CD14-positive monocyte (primary cell): ENCODE measurements at places on chromosomes 3 and 15.
A peak's percentile ranks its signal among the peaks of the same experiment; 100 is the strongest.

GRCh38 chr3:53225181-53225580 lies 30.6 kb downstream of the TKT start:
- no peak for DNase-seq

GRCh38 chr3:179474480-179474879 lies 23.2 kb upstream of the GNB4 start:
- no peak for DNase-seq

DNA sequence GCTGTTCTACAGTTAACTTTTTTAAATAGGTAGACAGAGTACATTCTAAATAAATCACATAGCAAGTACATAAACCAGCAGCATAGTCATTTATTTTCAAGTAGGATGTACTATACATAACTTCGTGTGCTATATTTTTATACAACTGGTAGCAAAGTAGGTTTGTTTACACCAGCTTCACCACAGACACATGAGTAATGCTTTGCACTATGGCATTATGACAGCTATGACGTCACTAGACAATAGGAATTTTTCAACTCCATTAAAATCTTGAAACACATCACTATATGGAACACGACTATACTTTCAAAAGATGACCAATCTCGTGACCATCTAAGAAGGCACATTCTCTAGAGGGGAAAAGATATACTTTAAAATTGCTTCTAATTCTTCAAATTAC lies 3.5 kb downstream of the TEX55 start:
- no peak for DNase-seq

DNA sequence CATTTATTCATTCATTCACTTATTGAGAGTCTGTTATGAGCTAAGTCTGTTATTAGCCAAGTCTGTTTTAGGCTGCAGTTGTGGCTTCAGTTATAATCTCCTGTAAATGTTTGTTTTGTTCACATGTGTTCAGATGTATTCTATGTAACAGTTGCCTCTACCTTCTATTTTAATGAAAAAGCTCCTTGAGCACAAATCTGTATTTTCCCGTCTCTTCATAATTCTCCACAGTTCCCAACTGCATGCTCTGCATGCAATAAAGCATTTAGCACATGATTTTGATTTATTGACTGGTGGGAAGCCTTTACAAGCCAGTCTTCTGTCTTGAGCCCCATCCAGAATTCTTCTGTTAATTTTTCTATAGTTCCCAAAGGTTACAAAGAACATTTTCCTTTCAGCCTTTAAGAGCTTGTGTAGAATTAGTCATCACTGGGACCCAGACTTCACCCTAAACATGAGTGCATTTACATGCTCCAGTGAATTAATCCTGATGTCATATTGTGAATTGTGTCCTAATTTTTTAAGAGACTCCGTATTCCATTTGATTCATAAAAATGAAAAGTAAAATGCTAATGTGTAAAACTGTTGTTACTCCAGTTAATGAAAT lies 122.3 kb upstream of the NR2E3 start:
- no peak for DNase-seq

- no peak for DNase-seq
Observed at GRCh38 chr15:25237291-25237978, 201.4 kb downstream of the UBE3A start.

- no peak for DNase-seq
Observed at GRCh38 chr3:69072928-69073327, 7.2 kb downstream of the UBA3 start.

GRCh38 chr3:122727294-122727693 lies 46.7 kb downstream of the PARP14 start:
- peak; percentile 5 for DNase-seq

- no peak for DNase-seq
Observed at GRCh38 chr3:146033950-146034349, 127.0 kb downstream of the PLOD2 start.

DNA sequence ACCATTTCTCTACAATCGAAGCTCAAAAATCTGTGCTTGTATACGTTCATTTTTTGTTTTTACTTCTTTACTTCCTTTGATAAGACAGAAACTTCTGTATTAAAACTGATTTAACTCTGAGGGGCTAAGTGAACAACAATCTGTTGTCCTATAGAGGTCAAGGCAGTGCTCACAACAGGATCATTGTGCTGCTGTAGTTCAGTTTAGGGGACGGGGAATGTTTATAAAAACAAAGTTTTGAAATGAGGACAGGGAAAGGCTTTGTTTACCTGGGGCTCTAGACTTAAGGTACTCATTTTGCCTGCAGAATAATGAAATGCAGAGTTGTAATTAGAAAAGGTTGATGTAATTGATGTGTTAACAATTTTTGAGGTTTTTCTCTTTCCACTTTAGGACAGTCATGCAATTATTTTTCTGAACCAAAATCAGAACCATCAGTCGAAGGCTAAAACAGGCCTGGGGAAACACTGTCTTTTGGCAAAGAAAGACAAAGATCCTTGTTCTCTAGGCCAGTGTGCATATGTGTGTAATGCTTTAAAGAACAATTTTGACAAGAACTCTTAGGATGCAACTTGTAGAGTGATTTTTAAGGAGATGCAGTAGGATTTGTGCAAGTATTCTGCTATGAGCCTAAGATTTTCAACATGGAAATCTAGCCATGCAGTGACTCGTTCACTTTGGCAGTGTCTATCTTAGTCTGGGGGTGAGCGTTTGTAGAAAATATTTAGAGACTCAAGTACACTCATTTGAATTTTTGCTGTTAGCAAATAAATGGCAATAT lies 165.2 kb downstream of the PGPEP1L start:
- no peak for DNase-seq

DNA sequence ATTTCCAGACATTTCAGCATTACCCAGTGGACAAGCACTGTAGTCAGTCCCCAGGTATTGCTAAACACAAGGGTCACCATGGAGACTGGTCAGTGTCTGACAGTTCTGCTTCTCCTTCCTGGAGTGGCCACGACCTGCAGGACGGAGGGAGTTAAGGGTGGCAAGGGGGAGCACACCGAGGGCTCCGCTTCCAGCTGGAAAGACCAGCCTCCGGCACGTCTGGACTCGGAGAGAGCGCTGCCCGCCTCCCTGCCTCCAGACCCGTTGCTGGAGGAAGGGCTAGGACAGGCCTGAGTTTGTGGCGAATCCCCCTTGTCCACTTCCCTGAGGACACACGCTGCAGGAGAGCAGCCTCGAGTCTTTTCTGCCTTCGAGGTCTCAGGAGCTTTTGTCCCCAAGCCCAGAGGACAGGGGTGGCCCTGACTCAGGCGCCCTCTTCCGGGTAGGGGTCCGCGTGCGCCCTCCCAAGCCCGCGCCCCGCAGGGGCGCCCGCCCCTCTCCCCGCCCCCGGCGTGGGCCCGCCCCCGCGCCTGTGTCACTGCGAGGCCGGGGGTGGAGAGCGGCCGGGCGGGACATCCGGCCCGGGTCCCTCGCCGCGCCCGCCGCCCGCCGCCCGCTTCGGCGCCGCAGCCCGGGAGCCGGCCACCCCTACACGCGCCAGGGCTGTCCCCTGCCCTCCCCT lies at the start of gene CHST14:
CHST14 (plus strand) TSS at position 562 of the 682 bp plus-strand sequence. CDS start 230 bp downstream, outside the sequence.
- DNase-seq = peak; percentile 71

DNA sequence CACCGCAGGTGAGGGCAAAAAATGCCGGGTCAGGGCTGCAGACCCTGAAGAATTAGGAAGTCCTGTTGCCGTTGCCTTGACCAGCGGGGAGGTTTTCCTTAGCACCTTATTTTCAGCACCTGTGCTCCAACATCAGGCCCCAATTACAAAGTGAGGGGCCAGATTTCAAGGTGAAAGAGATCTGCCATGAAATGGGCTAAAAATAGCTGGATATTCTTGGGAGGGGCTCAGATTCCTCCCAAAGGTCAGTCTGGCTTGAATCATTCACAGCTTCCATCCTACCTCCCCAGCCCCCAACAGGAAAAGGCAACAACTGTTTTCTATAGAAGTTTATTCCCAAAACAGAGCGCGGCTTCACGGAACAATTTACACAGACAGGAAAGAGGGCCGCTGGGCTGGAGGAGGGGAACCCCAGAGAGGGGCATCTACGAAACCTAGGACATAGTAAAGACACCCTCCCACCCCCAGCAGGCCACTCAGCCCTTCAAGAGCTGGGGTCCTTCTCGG lies 941 bp upstream of the SLC26A6 start:
- peak; percentile 3 for DNase-seq

DNA sequence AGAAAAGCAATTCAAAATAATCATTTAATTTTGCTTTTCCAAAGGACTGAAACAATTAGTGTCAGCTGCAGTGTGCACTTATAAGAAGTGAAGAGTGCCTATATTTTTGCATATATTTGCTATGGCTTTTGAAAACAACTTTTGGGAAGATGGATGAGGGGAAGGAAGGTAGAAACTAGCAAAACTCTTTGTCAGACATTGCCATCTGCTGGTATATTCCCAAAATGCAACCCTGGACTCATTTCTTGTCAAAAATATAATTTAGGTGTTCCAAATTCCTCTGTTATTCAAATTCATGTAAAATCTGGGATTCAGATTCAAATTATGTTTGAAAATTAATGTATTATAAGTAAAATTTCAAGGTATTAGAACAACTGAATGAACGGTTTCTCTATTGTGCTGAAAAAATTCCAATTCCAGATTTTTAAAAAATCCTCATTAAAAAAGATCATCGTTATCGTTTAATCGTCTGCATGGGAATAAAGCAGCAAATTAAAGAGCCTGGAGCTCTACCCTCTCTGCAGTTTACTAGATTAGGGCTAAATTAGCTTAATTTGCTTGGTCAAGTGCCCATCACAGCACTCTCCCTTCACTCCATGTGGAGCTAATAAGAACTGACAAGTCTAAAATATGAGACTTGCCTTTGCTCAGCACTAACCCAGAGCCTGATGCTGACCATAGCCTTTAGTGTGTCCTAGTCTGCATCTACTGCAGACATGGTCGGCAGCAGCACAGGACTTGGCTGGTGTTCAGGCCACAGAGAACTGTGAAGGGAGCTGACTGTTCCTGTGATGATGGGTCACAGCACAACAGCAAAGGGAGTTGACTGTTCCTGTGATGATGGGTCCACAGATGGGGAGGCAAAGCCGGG lies 67.9 kb upstream of the MITF start:
- peak; percentile 47 for DNase-seq

GRCh38 chr3:50418850-50419249 lies 59.5 kb upstream of the TMEM115 start:
- peak; percentile 13 for DNase-seq

DNA sequence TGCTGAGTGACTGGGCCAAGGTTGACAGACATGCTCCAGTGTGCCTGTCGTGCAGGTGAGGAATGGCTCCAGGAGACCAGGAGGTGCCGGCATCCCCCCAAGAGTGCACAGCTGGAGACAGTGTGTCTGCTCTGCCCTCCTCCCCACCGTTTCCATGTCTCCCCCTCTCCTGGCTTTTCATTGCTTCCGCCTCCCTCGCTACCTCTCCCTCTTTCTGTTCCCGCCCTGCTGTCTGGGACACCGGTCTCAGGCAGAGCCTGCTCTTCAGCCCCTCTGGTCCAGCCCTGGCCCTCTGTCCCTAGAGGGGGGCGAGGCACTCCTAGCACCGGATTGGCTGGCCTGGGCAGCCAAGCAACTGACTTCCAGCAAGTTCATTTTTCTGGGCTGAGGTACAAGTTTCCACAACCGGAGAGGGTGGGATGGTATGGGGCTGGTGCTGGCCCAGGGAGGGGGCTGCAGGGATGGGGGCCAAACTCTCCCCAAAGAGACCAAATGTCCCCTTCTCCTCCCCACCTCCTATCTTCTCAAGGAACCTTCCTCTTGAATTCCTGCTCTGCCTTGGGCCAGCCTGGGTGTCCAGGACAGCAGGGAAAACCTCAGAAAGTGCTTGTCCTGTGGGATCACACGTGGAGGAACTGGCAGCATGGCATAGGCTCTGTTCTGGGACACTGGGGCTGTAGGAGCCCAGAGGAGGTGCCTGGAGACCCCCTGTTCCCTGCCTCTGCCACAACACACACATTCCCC lies 32.6 kb downstream of the PRKCD start:
- DNase-seq = peak; percentile 1

GRCh38 chr3:33833408-33834095 lies 35.1 kb downstream of the PDCD6IP start:
- DNase-seq = no peak

DNA sequence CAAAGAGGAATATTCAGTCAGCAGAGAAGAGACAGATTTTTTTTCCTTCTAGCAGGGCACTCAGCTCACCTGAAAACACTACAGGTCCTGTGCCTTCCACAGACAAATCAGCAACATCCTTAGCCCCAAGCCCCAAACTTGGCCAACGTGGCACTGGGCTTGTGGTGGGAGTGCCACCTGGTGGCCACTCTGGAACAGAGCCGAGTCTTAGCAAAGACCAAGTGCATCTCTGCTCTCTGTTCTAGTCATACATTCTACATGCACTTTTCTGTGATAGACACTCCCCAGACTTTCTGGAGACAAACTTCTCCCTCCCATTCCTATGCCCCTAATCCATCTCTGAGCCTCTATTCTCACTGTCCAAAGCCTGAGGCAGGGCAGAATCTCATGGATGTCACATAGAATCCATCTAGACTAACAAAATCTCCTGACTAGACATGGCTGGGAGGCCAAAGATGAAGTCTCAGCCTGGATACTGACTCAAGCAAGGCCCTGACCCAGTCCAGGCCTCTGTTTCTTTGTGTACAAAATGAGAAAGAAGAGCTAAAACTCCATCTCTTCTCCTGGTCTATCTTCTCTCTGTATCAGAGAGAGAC lies 5.1 kb upstream of the SEMA7A start:
- DNase-seq = peak; percentile 69

GRCh38 chr3:171285287-171285686 lies 174.9 kb downstream of the TNIK start:
- DNase-seq = no peak

GRCh38 chr15:62641825-62642224 lies 400.7 kb upstream of the TPM1 start:
- DNase-seq = no peak

DNA sequence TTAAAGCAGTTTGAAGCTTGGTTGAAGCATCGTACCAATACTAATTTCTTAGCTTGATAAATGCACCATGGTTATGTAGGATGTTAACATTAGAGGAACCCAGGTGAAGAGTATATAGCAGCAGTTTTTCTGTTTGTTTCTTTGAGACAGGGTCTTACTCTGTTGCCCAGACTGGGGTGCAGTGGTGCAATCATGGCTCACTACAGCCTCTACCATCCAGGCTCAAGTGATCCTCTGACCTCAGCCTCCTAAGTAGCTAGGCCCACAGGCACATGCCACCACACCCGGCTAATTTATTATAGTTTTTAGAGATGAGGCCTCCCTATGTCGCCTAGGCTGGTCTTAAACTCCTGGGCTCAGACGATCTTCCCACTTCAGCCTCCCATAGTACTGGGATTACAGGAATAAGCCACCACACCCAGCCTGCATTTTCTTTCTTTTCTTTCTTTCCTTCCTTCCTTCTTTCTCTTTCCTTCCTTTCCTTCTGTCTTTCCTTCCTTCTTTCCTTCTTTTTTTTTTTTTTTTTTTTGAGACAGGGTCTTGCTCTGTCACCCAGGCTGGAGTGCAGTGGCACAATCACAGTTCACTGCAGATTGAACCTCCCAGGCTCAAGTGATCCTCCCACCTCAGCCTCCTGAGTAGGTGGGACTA lies 6.1 kb downstream of the PEAK1 start:
- no peak for DNase-seq

DNA sequence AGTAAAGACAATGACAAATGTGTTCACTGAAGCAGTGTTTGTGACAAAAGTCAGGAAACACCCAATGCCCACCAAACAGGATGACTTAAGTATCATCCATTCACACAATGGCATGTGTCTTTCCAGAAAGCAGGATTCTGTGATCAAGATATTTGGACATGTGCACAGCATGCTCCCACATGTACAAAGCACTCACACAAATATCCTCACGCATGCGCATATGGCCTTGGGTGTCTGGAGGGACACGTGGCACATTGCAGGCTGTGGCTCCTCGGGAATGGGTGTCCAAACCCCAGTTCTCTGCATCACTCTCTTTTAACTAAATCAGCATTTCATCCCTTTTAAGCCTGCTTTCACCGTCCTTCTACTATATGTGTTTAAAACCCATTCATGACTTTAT lies 130.5 kb downstream of the KLF13 start:
- DNase-seq = no peak

GRCh38 chr3:48464713-48465221 lies 18.2 kb downstream of the ATRIP start:
- no peak for DNase-seq
